ENCODE measurements at places on chromosomes 5 and 9.

DNA sequence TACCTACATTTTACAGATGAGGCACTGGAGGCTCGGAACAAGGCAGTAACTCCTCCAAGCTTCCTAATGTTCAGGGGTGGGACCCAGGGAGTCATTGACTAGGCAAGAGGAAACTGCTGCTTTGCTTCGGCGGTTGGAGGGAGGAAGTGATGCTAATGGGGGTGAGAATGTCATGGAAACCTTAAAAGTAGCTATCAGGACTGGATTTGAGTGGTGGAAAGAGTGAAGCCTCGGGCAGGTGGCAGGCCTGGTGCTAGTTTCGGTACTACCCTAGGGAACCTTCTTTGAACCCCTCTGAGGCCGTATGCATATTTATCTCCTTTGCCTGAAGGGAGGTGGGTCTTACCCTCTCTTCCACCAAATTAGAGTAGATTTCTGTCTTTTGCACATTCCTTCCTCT lies 1.6 kb downstream of the BSPRY start:
- DNase-seq: peak; percentile 15

- DNase-seq: no peak
These were observed 31.7 kb downstream of the AP3S1 start for GRCh38 chr5:115873392-115873791.

DNA sequence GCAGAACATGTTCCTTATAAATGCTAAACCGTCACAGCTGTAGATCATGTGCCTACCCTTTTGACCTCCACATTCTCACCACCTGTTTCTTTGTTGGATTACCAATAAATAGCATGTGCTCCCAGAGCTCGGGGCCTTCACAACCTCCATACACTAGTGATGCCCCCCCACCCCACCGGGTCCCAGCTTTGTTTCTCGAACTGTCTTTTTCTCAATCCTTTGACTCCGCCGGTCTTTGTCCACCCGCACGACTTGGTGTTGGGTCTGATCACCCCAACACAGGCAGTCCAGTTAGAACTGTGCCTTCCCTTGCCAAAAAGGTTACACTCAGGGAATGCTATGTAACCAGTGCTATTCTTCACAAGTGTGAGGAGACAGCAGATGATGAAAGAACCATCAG lies 485.9 kb upstream of the C9orf72 start:
- DNase-seq: no peak

DNA sequence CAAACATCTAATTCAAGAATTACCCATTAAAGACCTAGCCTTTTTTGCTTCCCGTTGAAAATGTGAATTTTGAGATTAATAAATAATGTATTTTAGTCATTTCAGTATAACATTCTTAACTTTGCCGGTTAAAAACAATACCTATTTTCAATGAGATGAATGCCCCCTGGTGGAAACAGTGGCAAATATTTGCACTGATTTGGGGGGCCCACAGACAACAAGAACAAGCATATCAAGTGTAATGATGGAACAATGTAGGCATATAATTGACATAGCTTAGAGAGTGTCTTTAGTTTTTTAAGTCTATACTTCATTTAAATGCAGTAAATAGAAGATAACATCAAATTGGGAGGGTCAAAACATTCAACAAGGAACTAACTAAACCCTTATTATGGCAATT lies 111.9 kb downstream of the NTRK2 start:
- no peak for DNase-seq

DNA sequence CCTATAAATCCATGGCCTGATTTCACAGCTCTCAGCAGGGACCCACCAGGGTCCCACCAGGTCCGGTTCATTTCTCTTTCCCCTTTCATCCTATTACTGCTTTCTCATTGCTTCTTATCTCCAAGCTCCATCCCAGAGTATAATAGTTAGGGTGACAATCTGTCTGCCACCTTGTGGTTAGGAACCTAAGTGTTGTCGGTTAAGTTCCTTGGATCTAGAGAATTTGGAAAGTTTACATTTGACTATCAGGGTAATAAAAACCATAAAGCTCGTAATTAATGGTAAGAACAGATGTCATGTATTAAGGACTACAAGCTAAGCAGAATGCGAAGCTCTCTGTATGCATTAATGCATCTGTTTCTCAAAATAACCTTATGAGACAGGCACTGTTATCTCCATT lies 259.1 kb downstream of the SH3GL2 start:
- DNase-seq: no peak

GRCh38 chr5:125486634-125487033 lies 740.2 kb upstream of the ZNF608 start:
- no peak for DNase-seq

DNA sequence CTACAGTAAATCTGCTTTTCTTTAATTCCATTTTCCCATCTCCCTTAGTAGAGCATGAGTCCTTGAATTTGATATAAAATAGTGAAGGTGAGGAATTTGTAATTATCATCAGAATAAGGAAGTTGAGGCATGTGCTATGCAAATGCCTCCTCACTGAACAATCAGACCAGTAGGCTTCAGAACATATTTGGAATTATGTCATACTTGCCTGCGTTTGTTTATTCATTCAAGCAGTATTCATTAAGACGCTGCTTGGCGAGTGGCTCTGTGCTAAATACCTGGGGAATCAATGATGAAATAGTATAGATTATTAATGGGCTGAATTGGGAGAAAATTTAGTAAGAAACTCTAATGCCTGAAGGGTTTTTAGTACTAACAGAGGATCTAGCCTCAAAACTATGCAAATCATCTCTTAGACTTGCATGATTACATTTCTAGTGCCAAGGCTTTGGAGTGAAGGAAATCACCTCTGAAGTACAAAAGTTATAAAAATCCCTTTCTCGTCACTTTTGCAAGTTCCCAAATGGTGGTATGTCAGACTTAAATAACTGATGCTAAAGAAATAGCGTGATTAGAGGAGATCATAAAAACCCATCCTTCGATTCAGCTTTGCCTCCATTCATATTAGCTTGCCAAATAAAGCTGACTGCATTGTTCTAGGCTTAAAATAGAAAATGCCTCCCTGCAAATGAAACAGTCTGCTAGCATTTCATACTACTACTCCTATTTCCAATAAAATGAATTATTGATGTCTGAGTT lies 141.7 kb downstream of the PCSK5 start:
- DNase-seq: no peak

GRCh38 chr9:125761676-125762450 lies 14.7 kb downstream of the PBX3 start:
- DNase-seq: no peak

GRCh38 chr5:146232223-146232622 lies 28.8 kb downstream of the RBM27 start:
- no peak for DNase-seq

GRCh38 chr9:93670208-93671019 lies 94.0 kb downstream of the PHF2 start:
- DNase-seq: no peak

DNA sequence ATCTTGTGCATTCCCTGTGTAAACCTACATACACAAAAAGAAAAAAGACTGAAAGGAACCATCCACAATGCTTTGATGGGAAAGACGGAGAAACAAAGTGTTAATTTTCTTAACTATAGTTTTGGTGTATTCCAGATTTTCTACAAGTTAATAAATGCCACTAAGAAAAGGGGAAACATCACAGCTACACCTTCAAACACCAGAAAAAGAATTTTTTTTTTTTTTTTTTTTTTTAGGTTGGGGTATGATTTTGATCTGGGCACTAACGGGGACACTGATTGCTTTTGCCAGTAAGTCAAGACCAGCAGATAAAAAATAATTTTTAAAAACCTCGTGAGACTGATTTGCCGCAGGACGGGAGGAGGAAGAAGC lies 334 bp upstream of the THG1L start:
- DNase-seq: no peak

GRCh38 chr9:14212077-14212476 lies 101.9 kb downstream of the NFIB start:
- no peak for DNase-seq

GRCh38 chr5:36447776-36448175 lies 146.1 kb upstream of the RANBP3L start:
- no peak for DNase-seq

DNA sequence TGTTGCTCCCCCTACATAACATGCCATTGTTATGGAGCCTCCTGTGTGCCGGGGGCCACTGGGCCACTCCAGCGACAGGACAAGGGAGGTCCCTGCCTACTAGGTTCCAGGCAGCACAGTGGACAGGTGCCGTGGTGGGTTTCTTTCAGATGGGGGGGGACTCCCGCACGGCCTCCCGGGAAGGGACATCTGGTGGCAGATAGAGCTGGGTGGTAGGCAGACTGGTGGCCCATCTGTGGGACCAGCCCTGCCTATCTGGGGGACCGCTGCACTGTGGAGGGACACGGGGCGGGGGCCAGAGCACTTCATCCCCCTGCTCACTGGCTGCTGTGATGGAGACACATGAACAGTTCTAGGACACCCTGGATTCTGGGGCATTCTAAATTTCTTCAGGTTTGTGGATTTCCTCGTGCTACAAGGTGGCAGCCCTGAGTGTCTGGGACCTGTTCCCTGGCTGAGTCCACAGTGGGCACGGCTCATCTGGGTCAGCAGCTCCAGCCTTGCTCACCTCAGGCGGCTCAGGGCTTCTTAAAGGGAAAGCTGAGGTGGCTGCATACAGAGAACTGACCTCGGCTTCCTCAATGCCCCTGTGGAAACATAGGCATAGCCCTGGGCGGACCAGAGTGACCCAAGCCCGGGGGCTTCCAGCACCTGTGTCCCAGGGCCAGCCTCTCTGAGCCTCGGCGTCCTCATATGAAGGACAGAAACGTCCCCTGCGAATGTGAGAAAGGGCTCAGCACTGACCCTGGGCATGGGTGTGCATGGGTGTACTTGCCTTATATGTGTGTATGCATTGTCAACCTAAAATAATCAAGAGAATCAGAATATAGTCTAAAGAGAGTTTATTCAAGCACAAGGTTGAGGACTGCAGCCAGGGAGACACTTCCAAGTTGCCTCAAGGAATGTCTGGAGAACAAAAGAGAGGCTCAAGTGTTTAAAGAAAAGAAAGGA lies 22.5 kb downstream of the FGD3 start:
- DNase-seq: no peak

DNA sequence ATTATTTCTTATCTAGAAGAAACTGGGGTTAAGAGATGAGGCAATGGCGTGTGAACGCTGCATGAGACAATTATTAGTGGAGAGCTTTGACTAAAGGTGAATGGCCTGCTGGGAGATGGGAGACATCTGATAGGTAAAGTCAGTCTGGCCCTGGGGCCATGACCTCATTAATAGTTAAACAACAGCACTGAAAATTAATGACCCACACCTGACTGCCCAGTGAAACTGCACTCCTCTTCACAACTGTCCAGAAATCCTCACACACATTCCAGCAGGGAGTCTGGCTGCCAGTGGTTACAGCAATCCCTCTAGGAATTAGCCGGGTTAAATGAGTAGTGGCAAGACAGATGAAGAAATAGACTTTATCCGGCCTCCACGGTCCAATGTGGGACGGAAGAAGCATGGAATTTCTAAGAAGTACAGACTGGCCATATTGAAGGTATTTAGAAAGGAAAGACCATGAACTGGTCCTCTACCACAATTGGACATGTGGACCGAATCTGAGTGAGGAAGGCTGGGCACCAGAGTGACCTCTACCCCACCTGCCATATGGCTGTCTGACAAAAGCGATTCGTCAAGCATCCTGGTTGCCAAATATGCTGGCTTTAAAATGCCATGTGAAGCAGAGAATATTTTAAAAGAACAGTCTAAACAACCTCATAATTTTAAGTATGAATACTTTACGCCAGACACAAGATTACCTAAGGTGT lies 138.4 kb downstream of the EFNA5 start:
- no peak for DNase-seq

- DNase-seq: no peak
These were observed 56.2 kb downstream of the PLAC8L1 start for GRCh38 chr5:146048994-146049703.

DNA sequence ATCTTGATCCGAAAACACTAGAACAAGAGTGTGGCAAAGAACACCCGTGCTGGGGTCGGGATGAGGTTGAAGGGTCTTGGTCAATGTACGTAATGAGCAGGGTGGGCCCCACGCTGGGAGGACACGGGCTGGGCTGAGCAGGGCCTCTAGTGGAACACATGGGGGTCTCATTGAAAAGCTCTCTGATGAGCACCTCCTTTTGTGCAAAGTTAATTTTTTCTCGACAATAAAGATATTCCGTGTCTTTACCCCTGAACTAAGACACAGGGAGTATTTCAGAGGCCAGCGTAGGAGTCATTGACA lies 8.0 kb downstream of the UCK1 start:
- DNase-seq: no peak

DNA sequence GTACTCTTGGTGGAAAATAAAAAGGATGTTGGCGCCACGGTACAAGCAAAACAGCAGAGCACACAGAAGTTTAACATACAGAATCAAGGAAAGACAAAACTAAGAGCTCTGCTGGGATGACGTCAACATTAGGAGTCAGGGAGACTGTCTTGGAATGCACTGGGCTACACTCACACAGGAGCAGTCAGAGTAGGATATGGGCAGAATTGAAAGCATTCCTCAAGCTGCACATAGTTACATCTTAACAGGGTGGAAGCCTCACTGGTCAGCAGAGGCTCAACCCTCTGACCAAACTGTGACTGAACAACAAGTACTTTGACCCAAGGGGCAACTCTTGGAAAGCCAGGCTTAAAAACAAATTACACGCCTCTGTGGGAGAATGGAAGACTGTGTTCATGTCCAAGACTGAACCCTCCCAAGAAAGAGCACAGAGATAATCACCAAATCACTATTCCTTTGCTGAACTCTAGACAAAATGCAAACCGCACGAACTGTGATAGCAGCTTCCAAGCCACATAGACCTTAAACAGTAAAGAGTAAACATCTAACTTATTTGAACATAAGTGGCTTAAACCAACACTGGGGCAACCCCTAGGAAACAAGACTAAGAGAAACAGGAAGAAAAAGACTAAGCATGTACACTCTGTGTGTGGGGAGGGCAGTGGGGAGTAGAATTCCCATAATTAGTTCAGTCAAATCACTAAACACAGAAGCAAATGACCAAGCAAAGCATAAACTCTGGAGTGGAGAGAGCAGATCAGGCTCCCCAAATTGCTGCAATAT lies 772.7 kb downstream of the PRELID2 start:
- no peak for DNase-seq

- no peak for DNase-seq
These were observed 91.8 kb downstream of the OXCT1 start for GRCh38 chr5:41778410-41778809.

Measured in CD4-positive, alpha-beta T cell treated with Interleukin-6 for 4 hours (primary cell).